NCI-H2107 (cell line): ENCODE measurements at places on chromosomes 12 and 14.

- DNase-seq: no peak
Observed at GRCh38 chr12:70842136-70842535, 78.4 kb downstream of the PTPRR start.

- DNase-seq: no peak
Observed at GRCh38 chr14:32601069-32601468, 272.0 kb downstream of the AKAP6 start.

DNA sequence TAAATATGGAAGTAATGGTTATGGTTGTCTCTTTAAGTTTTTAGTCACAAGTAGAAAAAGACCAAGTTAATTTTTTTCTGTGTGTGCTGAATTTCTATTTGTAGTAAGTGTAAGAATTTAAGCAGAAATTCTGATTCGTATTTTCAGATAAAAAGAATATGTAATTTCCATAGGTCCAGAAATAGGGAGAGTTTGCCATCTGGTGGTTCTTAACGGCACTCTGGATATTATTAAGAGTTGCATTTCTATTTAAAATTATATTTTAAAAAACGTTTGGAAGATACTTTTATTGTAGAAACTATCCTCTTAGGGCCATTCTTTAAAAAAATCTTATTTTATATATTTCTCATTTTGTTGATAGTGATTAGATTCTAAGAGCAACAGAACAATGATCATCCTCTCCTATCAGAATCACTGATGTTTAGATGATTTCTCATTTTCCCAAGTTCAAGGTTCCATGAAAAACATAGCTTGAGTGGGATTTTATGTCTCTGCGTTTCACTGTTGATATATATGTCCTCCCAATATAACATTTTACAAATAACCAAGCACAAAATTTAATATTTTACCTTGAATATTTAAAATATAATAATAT lies 88.3 kb downstream of the LRRK2 start:
- no peak for DNase-seq

- DNase-seq: no peak
Observed at GRCh38 chr12:109631302-109631701, 57.7 kb downstream of the MVK start.

DNA sequence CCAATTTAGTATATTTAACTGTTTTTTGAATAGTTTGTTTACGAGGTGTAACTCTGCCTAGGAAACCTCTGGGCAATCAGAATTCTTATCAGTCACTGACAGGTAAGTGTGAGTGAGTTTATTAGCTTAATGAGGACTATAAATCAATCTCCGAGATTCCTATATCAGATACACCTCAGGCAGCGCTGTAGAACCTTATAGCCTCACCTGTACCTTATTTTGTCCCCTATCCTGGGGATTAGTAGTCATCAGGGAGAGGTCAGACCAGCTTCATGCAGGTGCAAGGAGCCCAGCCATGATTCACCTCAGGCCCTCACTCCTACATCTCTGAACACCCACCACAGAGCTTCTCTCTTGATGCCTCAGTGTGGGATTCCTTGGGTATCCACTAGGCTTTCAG lies 256.0 kb downstream of the KTN1 start:
- no peak for DNase-seq

GRCh38 chr12:12749433-12749832 lies 32.3 kb downstream of the CDKN1B start:
- DNase-seq: no peak

GRCh38 chr14:61569812-61570548 lies 125.3 kb upstream of the HIF1A start:
- peak; percentile 61 for DNase-seq
